ENCODE measurements at places on chromosomes 2 and 18.

DNA sequence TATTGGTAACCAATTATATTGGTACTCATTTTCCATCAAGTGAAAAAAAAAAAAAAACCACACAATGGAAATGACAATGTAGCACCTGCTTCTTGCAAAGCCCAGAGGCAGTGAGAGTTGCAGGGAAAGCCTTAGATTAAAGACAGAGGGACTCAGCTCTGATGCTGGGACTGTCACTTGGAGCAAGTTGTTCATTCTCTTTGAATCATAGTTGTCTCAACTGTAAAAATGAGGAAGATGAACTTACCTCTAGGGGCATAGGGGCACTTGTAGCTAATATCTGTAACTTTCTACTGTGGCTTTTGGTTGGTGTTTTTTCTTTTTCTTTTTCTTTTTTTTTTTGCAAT, 81.4 kb upstream of the LPIN2 start:
- no peak for ATAC-seq

- no peak for ATAC-seq
Observed at GRCh38 chr18:71873695-71874094, 670.4 kb downstream of the CBLN2 start.

DNA sequence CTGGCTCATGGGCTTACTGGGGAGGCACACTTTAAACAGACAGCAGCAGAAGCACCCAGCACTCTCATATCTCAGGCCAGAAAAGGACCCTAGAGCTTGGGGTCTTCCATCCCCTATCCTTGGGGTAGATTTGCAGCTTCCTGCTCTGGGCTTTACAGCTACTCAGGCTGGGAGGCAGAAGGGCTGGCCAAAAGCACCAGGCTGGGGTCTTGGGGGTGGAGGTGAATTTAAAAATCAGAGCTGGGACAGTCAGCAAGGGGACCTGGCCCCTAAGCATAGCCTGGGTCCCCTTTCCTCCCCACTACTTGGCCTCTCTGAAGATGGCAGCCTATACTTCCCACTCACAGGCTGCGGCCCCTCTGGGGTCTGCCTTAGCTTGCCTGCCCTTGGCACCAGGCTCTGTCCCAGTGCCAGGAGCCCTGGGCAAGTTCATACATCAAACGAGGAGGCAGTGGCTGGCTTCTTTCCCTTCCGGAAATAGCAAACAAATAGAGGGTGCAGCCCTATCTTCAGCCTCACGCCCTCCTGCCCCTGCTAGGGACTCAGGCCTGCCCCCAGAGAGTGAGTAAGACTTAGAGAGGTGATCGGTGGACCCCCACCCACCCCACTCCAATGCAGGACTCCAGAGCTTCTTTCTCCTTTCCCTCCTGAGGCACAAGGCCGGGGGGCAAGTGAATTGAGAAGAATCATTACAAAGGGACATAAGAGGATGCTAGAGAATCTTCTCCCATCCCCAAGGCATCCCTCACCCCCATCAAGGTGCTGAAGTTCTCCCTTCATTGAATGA, 26.0 kb upstream of the TNS1 start:
- ATAC-seq, result no peak

DNA sequence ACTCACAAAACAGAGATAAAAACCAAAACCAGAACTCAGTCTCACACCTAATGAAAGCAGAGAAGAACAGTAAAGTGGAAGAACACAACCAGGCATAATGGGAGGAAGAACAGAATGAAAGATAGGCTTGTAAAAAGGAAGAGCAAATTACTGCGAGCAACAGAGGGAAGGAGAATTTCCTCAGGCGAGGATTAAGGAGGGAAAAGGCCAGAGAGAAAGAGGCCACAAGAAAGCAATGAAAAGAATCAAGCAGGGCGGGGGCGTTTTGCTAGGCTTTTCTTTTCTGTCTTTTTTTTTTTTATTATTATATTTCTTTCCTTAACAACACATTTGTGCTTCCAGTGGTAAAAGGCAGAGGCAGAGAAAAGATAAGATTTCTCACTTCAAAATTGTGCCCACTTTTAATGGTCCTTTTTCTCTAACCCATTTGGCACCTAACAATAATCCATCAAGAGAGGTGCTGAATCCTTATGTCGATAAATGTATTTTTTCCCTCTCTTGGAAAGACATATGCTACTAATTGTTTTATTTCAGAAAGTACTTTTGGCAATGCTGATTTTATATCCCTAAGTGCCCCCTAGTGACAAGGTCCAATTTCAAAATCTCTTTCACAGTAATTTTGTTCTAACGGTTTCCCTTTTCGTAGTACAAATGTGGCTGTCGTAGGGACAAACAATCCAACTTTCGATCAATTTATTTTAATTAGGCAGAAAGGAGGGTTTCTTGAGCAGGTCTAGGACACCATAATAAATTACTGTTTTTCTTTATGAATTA, 138.7 kb upstream of the AQP4 start:
- ATAC-seq, result no peak

GRCh38 chr2:135799738-135800137, 37.2 kb downstream of the LCT start:
- ATAC-seq, result no peak

- ATAC-seq, result no peak
Observed at GRCh38 chr2:96325041-96325883, at the start of gene ITPRIPL1. Gene ITPRIPL1 (plus strand): TSS chr2:96325317. CDS start chr2:96325840, 523 bp downstream.

DNA sequence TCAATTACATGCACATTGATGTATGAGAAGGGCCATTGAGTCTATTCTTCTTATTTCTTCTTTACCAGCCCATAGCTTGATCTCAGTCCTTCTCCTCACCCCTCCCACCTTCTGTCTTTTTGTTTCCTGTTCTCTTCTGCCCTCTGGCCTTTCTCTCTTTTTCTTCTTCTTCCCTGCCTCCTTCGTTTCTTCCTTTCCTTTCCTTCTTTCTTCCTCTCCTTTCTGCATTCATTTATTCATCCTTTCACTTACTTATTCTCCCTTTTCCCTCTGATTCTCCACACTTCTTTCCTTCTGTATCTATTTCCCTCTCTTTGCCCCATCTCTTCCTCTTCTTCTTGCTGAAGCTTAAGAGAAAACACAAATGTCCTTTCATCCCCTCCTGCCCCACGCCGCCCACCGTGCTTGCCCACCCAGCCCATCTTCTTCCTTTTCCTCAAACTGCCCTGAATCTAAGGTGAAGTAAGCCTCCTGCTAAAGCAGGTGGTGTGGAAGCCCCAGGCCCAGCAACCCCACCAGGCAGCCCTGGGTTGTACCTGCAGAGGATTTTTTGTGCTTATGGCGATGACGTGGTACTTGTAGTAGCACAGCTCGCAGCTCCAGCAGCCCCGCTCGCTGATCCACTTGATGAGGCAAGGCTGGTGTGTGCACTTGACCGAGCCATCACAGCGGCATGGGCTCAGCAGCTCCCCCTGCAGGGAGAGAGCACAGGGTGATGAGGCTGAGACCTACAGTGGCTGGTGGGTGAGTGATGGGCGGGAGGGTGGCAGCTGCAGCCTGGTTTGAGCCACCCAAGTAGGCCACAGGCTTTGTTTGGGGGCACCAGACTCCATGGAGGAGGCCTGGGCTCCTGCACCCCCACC, 89.0 kb downstream of the MARCHF4 start:
- ATAC-seq, result no peak
